Stimulated activated CD8-positive, alpha-beta memory T cell treated with anti-CD3 and anti-CD28 coated beads, Interleukin-4, amount 100 ng/mL, for 24 hours (primary cell): ENCODE measurements at places on chromosomes 1 and 21.

GRCh38 chr21:30227633-30228404 lies 11.9 kb upstream of the CLDN8 start:
- no peak for DNase-seq

- no peak for DNase-seq
These were observed 238.5 kb downstream of the TTLL7 start for GRCh38 chr1:83760226-83761021.

DNA sequence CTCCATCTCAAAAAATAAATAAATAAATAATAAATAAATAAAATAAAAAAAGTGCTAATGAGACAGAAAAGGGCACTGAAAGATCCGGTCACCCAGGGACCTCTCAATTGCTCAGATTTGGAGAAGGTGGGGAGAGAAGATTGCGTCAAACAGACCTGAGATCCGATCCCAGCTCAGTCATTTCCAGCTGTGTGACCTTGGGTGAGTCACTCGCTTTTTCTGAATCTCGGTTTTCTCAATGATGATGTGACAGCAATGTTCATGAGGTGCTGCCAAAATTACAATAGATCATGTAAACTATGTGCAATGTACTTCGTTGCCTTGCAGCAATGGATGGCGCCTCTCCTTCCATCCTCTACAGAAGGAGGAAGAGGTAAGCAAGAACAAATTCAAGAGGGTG lies 11.1 kb upstream of the MEF2D start:
- no peak for DNase-seq

DNA sequence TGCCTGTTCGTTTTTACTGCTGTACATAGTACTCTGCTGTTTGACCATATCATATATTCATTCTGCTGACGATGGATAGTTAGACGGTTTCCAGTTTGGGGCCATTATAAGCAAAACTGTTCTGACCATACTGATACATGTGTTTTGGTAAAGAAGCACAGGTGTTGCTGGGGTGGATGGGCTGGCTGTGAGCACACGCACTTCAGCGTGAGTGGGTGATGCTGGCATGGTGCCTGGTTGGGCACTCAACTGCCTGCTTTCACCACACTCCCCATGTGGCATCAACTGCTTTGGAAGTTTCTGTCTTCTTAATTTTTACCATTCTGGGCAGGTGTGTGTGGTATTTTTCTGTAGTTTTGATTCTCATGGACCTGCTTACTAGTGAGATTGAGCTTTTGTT lies 37.3 kb downstream of the ADARB1 start:
- no peak for DNase-seq

DNA sequence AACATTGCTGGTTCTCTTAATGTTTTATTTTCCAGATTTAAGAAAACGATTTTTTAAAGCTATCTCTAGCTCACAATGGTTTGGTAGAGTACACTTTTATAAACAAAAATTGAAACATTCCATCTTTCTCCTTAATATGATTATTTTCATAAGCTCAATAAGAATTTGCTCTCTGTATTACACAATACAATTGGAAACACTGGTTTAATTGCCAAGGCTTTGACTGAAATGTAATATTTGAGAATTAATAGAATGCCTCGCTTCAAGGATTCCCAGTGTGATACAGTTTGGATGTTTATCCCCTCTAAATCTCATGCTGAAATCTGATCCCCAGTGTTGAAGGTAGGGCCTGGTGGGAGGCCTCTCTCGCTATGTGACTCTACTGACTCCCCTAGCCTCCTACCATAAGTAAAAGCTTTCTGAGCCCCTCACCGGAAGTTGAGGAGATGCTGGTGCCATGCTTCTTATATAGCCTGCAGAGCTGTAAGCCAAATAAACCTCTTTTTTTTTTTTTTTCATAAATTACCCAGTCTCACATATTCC lies 67.4 kb downstream of the DDAH1 start:
- DNase-seq: no peak

- DNase-seq: no peak
These were observed 17.3 kb upstream of the RASAL2 start for GRCh38 chr1:178076607-178077006.

- DNase-seq: no peak
These were observed 635.7 kb downstream of the KIF26B start for GRCh38 chr1:245790441-245790840.
